ENCODE measurements at places on chromosomes 7 and 10.

GRCh38 chr10:15344876-15345285 lies 26.2 kb downstream of the FAM171A1 start:
- no peak for DNase-seq

GRCh38 chr10:97801422-97801821 lies 29.6 kb upstream of the SFRP5 start:
- no peak for DNase-seq

- no peak for DNase-seq
Measured at GRCh38 chr7:32032211-32032610, 38.0 kb downstream of the PDE1C start.

DNA sequence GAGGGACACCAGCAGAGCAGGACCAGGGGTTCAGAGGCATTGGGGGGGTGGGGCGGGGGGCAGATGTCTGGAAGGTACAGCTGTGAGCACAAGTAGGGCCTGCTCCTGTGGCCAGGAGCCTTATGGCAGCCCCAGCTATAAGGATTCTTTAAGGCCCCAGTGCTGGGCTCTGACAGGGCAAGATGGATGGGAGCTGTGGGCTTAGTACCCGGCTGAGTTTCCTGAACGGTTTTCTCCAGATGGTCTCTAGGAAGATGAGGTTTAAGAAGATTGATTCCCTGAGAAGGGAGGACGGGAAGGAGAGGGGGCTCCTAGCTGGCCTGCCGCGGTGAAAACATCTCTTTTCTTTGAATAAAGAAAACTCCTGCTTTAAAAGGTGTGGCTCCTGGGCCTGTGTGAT lies 30.1 kb upstream of the COMTD1 start:
- DNase-seq: no peak

DNA sequence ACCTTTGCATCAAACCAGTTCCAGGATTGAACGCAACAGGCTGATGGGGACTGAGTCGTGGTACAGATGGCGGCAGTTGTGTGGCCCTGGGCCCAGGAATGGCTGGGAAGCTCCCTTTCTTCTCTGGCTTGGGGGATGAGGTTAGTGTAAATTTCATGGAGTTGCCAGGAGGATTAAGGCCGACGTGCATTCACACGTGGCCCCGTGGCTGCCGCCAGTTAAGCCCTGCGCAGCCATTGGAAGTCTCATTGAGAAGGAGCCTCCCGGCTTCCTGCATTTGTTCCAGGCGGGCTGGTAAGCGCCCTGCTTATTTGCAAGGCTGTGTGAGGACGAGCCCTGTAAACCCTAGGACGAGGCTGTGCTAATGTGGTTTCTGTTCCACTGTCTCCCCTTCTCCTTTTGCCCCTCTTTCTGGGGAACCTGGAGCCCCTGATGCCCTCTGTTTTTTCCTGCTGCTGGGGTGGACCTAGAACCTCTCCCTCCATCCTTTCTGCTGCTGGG lies 174.7 kb upstream of the TNRC18 start:
- DNase-seq: no peak
